ENCODE measurements at places on chromosomes 3 and 15.

GRCh38 chr3:43869491-43869890, 178.8 kb downstream of the ABHD5 start:
- no peak for DNase-seq

GRCh38 chr15:89586651-89587050, 11.4 kb downstream of the TICRR start:
- DNase-seq = no peak

DNA sequence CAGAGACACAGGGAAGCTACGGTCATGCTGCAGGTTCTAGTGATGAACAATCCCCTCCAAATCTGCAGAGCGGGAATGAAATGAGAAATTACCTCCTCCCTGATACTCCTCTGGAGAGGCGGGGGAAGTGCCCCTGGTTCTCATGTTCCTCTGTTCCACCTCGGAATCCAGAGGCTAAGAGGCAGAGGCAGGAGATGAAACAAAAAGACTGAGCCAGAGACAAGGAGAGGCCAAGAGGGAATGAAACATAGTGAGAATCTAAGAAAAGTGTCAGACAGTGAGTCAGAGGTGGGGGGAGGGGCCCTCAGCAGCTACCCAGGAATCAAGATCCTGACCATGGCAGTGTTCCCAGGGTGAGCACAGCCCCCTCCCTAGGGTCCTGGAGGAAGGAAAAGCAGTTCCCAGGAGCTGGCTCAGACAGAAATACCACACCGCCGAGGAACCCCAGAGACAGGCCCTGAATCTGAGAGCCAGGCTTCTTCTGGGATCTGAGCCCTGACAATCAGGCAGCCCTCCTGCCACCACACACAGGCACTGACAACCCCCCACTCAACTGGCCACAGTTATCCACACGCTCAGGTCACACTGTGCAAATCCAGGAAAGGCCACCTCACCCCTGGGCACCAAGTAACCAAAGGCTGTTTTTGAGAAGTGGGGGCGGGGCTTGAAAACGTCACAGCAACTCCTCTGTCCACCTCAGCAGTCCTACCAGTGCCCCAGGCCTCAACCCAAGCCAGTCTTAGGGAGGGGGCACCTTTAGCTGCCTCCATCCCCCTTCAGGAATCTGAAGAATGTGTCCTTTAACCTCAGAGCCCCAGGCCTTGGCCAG, 2.4 kb downstream of the CSRNP1 start:
- DNase-seq = no peak

- no peak for DNase-seq
Measured at GRCh38 chr3:48770192-48770502, 53.1 kb upstream of the IP6K2 start.

- no peak for DNase-seq
Measured at GRCh38 chr15:58362262-58362922, 69.4 kb upstream of the LIPC start.

DNA sequence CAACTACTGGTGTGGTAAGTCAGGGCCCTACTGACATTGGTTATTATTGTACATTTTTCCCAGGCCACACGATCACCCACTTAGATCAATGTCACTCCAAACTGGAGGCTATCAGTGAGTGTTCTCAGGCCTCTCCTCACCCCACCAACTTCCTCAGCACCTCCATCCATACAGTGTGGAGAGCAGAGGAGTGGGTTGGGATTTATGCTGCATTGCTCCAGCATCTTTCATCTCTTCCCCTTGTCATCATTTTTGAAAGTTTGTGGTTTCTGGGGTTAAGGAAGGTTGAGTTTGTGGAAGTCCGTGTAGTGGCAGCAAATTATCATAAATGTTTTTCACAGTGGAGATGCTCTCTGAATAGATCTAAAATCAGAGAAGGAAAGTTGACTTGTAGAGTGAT, 60.2 kb downstream of the TLNRD1 start:
- no peak for DNase-seq

- no peak for DNase-seq
Measured at GRCh38 chr3:188904670-188905069, 267.1 kb upstream of the TPRG1 start.

GRCh38 chr3:131597816-131598215, 95.0 kb upstream of the MRPL3 start:
- no peak for DNase-seq

- DNase-seq = no peak
Measured at GRCh38 chr15:68593341-68593740, 14.5 kb downstream of the CORO2B start.

- DNase-seq = no peak
Measured at GRCh38 chr3:48950051-48950450, 31.4 kb downstream of the ARIH2 start.

GRCh38 chr15:90680371-90680935, 36.7 kb upstream of the BLM start:
- no peak for DNase-seq

GRCh38 chr3:3951071-3951470, 151.8 kb downstream of the LRRN1 start:
- DNase-seq = no peak

DNA sequence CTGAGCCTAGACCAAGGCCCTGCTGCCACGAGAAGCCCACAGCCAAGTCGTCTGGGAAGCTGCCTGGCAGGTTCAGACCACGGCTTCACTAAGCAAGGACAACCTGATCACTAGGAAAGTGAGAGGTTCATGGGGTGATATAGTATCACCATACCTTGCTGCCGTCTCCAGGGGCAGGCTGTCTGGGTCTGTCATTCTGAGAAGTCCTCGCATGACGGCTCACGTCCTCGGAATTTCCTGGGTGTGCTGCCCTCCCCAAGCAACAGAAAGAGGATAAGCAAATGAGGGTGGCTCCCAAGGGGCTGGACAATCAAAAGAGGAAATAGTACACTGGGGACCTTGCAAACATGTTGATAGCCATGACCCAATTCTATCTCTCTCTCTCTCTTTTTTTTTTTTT, 207.4 kb upstream of the IGF1R start:
- DNase-seq = no peak

DNA sequence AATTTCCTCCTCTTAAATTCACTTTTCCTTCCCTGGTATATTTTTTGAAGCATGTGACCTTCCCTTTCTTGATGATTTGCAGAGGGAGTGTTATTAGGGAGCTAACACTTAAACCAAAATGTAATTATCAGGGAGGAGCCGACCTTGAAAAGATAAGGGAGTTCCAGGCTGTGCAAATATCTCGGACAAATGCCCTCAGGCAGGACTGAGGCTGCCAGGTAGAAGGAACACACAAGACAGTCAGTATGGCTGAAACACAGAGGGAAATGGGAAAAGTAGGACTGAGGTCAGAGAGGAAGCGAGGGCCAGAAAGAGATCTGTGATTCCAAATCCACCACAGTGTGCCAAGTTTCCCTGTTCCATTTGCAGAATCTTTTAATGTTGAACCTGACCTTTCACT, 221.0 kb downstream of the CNTN3 start:
- DNase-seq = no peak

GRCh38 chr3:119662604-119663373, 2.4 kb upstream of the POPDC2 start:
- no peak for DNase-seq

DNA sequence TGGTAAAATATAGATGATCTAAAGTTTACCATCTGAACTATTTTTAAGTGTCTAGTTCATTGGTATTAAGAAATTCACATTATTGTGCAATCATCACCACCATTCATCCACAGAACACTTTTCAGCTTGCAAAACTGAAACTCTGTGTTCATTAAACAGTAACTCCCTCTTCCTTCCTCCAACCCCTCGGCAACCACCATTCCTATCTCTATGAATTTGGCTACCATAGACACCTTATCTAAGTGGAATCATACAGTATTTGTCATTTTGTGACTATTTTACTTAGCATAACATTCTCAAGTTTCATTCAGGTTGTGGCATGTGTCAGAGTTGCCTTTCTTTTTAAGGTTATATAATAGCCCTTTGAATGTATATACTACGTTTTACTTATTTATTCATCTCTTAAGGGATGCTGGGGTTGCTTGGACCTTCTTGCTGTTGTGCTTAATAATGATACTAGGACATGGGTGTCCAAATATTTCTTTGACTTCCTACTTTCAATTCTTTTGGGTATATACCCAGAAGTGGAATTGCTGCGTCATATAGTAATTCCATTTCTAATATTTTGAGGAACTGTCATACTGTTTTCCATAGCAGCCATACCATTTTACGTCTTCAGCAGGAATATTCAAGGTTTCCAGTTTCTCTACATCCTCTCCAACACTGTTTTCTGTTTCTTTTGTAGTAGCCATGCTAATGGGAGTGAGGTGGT, 20.9 kb downstream of the KAT2B start:
- no peak for DNase-seq

GRCh38 chr3:3693593-3693992, 105.6 kb upstream of the LRRN1 start:
- no peak for DNase-seq

- no peak for DNase-seq
Measured at GRCh38 chr3:66609660-66610561, 109.1 kb upstream of the LRIG1 start.

DNA sequence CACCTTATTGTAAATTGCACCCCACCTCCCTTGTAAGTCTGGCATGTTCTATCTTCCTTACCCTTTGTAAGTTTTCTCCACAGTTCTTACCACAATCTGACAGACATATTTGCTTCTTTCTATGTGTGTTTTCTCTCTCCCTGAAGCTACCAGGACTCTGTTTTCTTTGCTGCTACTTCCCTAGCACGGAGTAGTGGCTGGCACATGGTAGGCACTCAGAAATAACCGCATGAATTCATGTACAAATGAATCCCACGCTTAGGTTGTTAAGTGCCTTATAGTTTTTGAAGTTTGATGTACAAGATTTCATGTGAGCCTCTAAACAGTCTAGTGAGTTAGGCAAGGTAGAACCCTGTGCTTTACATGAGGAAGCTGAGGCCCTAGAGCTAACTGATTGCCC, 178.4 kb upstream of the CTDSPL start:
- DNase-seq = no peak

DNA sequence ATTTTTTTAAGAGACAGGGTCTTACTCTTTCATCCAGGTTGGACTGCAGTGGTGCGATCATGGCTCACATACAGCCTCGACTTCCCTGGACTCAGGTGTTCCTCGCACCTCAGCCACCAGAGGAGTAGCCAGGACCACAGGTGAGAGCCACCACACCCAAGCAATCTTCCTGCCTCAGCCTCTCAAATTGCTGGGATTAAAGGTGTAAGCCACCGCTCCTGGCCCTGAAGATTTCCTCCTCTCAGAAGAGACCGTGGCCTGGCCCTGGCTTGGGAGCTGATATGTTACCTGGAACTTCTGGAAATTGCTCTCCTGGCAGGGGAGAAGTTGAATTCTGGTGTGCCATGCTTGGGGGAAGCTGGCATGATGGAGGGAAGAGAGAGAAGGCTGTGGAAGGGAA, 36.2 kb downstream of the PPCDC start:
- DNase-seq = no peak

GRCh38 chr3:13715167-13715954, 164.5 kb downstream of the WNT7A start:
- DNase-seq = peak; percentile 50
